ENCODE measurements at places on chromosomes 12 and 14.

GRCh38 chr14:71362920-71363584 lies 455.8 kb downstream of the PCNX1 start:
- peak; percentile 41 for DNase-seq

GRCh38 chr14:35897616-35898111 lies 71.5 kb downstream of the BRMS1L start:
- DNase-seq, result no peak

DNA sequence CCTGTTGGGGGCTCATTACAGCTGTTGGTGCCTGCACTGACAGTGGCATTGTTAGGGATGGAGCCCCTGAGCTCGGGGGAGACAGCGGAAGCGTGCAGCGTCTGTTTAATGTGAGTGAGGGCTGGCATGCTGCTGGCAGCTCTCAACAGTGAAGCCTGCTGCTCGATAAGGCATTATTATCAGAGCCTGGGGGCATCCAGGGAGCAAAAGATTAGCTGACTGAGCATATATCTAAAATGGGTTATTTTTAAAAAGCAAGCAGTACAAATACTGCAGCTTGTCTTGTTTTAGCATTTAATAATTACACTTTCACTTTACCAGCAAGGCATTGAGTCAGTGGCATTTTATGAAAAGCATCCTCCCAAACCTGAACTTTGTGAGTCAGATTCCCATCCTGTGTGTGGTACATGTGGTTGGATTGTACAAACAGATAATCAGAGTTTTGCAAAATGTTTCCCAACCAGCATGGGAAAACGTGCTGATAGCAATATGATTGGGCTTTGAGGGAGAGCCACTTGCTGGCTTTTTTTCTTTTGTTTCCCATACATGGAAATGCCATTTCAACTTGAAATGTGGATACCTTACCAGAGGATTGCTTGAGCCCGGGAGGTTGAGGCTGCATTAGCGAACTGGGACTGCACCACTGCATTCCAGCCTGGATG lies 150.8 kb downstream of the PRKCH start:
- peak; percentile 79 for DNase-seq

- DNase-seq, result no peak
Measured at GRCh38 chr12:23950775-23951451, 1.4 kb upstream of the SOX5 start.

All from hematopoietic multipotent progenitor cell treated with erythropoietin and hydrocortisone succinate and interleukin-3 and kit ligand, for 6 days (in vitro differentiated cells).